ENCODE measurements at places on chromosomes 4 and X.

DNA sequence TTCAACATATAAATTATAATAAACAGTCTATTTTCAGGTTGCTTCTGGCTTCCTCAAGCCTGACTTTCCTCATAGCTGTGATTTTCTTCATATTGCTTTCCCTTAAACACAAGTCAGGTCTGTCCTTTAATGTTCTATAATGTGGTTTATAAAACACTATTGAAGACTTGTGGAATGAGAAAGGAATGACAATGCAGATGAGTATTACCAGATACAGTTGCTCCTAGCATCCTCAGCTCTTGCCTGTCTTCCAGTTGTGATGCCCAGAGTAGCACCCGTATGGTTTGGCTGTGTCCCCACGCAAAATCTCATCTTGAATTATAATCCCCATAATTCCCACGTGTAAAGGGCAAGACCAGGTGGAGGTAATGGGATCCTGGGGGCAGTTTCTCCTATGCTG is 265.7 kb upstream of the BOD1L1 start:
- DNase-seq: peak; percentile 52

GRCh38 chrX:31590581-31591114 is 518.8 kb upstream of the FTHL17 start:
- DNase-seq: peak; percentile 79

DNA sequence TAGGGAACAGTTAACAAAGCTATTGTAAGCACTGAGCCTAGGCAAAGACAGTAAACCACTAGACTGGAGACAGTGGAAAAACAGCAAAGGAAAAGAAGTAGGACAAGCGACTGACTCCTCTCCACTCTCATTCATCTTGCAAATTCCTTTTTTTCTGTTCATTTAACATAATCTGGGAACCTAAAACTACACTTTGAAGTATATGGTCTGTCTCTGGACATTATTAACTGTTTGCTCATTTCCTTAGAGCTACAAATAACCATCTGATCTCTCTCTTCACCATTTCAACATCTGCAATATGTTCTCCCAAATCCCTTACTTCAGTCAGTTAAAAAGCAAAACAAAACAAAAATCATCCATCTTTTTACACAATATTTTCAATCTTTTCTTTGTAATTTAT is 642 bp downstream of the HMGN5 start:
- DNase-seq: peak; percentile 3

DNA sequence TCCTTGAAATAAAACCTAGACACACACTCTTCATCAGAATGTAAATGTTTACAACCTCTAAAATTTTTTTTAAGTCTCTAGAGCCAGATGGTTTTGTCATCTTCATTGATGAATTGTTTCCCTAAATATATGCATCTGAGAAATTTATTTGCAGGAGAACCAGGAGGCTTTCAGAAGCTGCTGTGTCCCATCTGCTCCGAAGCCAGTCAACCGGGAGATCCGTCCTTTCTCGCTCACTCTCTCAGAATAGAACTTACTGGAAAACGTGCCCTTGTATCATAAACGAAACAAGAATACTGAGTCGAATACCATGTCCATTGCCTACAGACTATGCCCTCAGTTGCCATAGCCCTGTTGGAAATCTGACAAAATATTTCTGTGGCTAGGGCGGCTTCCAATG is 103.5 kb downstream of the SLC34A2 start:
- no peak for DNase-seq

- peak; percentile 49 for DNase-seq
Observed at GRCh38 chr4:108172753-108173598, 4.2 kb upstream of the LEF1 start.

GRCh38 chr4:79875344-79875899 is 197.6 kb downstream of the ANTXR2 start:
- no peak for DNase-seq

DNA sequence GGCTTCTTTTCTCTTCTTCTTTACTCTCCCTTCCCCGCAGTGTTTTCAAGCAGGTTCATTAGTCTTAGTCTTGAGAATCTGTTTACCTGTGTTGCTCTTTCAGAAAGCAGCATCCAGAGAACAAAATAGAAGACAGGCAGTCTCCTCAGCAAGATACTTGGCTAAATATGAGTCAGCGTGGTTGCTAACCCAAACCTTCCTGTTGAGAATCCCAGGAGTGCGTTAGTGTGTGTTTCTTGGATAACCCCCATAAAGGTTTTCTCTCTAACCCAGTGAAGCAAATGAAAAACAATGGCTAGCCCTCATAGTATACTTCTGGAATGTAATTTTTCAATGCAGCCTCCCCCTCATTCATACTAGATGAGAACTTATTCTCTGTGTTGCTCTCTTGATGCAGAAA is 41.1 kb downstream of the BMPR1B start:
- DNase-seq: peak; percentile 80

DNA sequence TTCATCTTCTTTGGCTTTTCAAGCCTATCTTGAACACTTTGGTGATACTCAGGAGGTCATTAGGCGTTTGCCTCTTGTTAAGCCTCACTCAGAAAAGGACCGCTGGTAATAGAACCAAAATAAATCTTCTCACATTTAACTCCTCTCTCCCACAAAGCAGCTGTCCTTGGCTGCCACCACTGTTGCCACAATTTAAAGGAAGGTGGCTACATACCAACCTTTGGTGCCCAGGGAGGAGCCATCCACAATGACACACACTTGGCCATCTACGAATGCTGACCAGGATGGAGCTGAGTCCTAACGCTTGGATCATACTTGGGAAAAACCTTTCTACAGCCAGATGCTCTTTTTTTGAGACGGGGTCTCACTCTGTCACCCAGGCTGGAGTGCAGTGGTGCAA is 210.2 kb downstream of the HS6ST2 start:
- no peak for DNase-seq

DNA sequence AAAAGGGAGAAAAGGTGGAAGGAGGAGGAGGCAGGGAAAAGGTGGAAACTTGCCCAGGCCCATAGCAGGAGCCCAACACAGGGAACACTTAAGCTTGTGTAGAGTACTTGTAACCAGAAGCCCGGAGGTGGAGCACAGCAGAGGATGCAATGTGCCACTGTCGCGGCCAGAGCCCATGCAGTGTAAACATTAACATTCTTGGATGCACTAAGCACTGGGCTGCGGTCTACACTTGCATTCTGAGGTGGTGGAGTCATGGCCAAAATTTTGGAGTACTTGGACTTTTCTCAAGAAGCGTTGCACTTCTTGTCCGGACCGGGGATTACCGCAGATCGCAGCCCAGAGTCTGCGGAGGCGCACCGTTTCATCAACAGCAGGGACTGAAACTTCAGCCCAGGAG is 4.5 kb upstream of the RHOXF1 start:
- peak; percentile 0 for DNase-seq

GRCh38 chrX:136130931-136131833 is 16.2 kb upstream of the FHL1 start:
- DNase-seq: peak; percentile 95

- DNase-seq: no peak
Observed at GRCh38 chrX:118614150-118614549, 113.3 kb upstream of the IL13RA1 start.

DNA sequence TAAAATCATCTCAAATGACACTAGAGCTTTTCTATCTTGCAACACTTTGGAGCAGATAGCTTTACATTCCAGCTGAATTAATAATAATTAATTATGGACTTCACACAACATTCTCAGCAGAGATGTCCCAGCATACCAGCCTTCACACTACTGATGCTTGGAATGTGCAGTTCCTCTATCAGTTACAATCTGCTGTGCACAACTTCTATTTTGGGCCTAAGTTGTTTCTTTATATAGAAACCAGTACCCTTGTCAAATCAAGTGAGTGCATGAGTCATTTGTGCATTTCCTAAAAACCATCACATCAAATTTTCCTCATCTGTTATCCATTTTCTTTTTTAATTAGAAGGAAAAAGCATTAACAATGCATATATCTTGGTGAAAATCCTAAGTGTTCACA is 8.8 kb upstream of the RASL11B start:
- DNase-seq: peak; percentile 93

GRCh38 chrX:68717196-68717595 is 69.7 kb downstream of the STARD8 start:
- no peak for DNase-seq

DNA sequence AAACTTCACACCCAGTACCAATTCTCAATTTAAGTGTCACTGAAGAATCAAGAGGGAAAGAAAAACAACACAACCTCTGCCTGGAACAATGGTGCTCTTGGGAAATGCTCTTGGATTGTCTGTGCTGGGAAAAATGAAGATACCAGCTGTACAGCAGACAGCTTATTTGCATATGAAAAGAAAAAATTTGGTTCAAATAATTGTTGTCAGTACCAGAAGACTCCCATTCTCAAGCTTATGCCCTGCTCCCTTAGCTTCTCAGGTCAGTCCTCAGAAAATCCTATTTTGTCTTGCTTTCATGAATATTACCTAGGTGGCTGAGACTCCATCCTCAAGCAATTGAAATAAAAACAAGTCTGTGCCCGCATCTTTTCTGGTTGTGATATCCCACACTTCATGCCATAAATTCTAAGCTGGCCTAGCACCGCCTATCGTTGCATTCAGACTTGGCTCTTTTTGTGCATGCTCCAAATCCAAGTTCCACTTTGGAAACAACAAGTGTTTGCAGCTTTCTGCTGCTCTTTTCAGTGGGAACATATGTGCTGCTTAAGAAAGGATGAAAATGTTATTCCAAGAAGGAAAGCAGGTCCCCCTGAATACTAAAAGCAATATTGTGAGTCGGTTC is 431.6 kb downstream of the INPP4B start:
- no peak for DNase-seq

- DNase-seq: no peak
Observed at GRCh38 chr4:44554768-44555167, 96.7 kb downstream of the YIPF7 start.

- DNase-seq: no peak
Observed at GRCh38 chr4:48262484-48262883, 7.2 kb downstream of the TEC start.

- no peak for DNase-seq
Observed at GRCh38 chr4:66974665-66975064, 570.6 kb downstream of the CENPC start.

- no peak for DNase-seq
Observed at GRCh38 chr4:175376287-175376977, 435.6 kb downstream of the GPM6A start.

GRCh38 chr4:10491401-10491800 is 34.2 kb upstream of the ZNF518B start:
- no peak for DNase-seq

DNA sequence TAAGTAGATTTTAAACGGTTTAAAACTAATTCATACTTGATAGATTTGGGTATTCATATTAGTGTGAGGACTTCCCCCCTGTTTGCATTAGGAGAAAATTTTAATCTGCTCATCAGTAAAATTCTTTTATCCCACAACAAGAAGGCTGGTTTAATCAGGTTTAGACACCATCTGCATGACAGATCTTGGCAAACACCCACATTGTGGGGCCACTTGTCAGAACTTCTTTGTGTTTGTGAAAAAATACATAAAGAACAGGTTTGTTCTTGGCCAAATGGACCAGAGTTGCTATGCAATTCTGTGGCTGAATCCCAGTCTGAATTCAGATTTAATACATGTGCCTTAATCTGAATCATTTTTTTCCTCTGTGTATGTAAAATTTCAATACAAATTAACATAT is 121.1 kb downstream of the REPS2 start:
- no peak for DNase-seq

GRCh38 chr4:153945704-153946103 is 156.8 kb upstream of the SFRP2 start:
- no peak for DNase-seq

- peak; percentile 25 for DNase-seq
Observed at GRCh38 chr4:111602848-111603247, 542.4 kb upstream of the FAM241A start.

- DNase-seq: no peak
Observed at GRCh38 chr4:154727540-154727939, 16.3 kb upstream of the LRAT start.

GRCh38 chr4:40685300-40685699 is 55.6 kb upstream of the RBM47 start:
- peak; percentile 90 for DNase-seq

DNA sequence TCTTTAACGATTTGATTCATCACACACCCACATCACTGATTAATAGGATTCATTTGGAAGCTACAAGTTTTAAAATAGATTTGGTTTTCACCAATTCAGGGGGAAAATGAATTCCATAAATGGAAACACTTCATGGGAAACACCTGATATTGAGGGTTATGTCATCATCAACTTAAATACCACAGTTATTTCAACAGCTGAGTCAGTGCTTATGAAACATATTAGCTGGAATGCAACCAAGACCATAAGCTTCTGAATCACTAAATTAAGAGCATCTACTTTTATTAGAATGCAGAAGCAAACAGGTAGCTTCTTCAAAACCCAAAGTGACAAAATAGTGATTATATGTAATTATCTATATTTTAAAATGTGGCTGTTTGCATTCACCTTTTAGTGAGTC is 207.8 kb upstream of the DCAF8L1 start:
- peak; percentile 72 for DNase-seq

DNA sequence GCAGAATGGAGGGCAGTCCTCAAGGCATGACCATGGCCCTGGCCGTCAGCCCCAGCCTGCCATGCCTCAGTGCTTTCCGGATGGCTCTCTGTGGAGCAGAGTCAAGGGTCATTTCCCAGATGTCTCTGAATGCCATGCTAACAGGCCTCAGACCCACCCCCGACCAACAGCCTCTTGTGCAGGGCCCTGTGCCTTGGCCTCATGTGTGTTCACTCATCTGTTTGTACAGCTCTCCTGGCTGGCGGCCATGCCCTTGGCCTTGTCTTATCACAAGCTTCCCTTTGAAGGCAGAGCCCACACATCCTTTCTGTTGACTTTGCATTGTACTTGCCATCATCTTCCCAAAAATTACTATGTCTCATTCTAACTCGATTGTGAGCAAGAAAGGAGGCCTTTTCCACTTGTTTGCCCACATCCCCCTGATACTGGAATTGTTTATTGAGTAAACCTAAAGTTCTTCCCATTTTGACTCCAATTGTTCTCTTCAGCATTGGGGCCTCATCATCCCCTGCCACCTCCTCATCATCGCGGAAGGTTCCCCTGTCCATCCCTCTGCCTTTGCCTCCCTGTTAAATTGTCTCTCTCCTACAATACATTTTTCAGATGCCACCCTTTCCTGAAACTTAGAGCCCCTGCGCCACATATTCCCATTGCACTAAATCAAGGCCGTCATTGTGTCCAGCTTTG is 6.3 kb downstream of the CA5B start:
- DNase-seq: no peak

GRCh38 chr4:152991398-152991797 is 55.3 kb downstream of the FHDC1 start:
- DNase-seq: no peak

- no peak for DNase-seq
Observed at GRCh38 chr4:110248831-110249253, 50.4 kb upstream of the ELOVL6 start.

- DNase-seq: no peak
Observed at GRCh38 chr4:651884-652642, 22.0 kb downstream of the ATP5ME start.

DNA sequence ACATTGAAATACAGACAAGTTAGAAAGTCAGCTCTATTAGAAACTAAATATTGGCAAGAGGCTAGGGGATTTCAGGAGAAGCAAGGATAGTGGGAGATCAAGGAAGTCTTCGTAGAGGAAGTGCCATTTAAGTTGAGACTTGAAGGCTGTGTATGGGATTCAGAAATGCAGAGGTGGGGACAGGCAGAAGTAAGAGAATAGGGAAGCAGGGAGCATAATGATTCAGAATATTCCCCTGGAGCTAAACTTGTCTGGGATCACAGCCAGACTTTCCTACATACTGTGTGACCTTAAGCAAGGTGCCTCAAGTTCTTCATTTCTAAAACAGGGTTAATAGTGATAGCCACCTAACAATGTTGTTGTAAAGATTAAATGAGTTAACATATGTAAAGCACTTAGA is 108.8 kb downstream of the DDIT4L start:
- DNase-seq: no peak

- peak; percentile 1 for DNase-seq
Observed at GRCh38 chrX:118117741-118118140, 1.1 kb upstream of the KLHL13 start.
